HTR-8/SVneo (cell line): ENCODE measurements at places on chromosomes 7 and 10.

DNA sequence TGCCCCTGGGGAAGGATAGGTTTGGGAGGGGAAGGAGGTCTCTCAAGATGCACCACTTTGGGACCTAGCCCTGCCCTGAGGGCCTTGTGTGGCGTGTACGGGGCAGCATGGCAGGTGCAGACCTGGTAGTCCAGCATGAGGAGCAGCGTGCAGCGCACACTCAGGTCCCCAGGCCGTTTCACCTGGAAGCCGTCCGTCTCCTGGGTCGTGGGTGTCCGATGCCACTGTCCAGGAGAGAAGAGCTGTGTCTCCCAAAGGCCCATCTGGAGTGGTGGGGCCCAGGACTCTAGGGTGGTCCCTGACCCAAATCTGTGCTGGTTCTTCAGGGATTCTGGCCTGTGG lies 6.8 kb downstream of the SMARCD3 start:
- no peak for DNase-seq

GRCh38 chr10:67288688-67289410 lies 363.0 kb downstream of the LRRTM3 start:
- DNase-seq, result no peak

- no peak for DNase-seq
These were observed 55.3 kb downstream of the CHN2 start for GRCh38 chr7:29249860-29250259.

- DNase-seq, result peak; percentile 83
These were observed 41.7 kb upstream of the LOXL4 start for GRCh38 chr10:98309366-98310355.
